ENCODE measurements at places on chromosomes 6 and 20.

GRCh38 chr6:52161689-52162438 is 24.3 kb upstream of the IL17A start:
- no peak for DNase-seq

DNA sequence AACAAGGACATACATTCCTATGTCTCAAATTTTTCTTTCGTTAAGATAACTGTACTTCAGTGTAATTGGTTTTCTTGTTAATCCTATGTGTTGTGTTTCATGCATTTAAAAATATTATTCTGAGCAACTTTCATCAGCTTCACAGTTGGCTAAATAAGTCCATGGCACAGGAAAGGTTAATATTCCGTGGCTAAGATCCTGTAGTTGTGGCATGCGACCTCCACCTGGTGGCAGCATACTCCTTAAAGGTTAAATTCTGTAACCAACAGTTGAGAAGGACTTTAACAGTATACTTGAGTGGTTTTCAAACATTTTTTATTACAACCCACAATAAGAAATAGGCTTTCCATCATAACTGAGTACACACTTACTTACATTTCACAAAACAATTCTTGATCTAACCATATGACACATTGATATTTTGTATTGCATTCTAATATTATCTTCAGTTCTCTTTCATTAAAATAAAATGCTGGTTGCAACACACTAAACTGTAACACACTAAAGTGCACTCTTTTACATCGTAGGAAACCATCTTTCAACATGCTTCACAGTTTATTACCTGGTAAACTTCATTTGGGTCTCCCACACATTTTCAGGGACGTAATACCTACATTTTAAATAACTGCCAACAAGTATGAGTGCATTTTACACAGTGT is 118.3 kb downstream of the SLX4IP start:
- DNase-seq: peak; percentile 35

DNA sequence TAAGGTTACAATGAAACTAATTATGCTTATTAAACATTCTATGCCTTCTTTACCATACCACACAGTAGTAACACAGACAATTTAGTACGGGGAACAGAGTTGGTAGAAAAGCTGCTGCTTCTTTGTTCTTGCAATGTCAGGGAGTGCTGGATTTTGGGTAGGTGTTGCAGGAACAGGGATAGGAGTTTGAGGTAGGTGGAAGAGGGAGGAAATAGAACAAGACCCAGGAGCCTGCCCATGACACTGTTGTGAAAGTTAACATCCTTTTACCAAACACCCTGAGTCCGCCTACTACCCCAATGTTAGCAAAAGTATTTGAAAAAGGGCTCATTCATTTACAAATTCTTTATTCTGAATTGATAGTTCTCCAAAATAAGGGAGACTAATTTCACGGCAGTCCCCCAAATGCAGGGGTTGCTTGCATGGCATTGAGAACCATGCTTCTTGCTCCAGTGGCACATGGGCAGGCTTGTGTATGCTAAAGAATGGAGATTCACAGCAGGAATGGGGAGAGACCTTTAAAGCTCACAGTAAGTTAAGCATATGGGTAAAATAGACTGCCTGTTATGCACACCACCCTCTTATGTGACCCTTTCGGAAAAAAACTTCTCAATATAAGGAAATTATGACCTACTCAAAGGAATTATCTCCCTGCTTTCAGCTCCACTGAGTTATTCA is 181.7 kb downstream of the GRM1 start:
- no peak for DNase-seq

- DNase-seq: no peak
Observed at GRCh38 chr20:17749978-17750721, 50.4 kb downstream of the BANF2 start.

DNA sequence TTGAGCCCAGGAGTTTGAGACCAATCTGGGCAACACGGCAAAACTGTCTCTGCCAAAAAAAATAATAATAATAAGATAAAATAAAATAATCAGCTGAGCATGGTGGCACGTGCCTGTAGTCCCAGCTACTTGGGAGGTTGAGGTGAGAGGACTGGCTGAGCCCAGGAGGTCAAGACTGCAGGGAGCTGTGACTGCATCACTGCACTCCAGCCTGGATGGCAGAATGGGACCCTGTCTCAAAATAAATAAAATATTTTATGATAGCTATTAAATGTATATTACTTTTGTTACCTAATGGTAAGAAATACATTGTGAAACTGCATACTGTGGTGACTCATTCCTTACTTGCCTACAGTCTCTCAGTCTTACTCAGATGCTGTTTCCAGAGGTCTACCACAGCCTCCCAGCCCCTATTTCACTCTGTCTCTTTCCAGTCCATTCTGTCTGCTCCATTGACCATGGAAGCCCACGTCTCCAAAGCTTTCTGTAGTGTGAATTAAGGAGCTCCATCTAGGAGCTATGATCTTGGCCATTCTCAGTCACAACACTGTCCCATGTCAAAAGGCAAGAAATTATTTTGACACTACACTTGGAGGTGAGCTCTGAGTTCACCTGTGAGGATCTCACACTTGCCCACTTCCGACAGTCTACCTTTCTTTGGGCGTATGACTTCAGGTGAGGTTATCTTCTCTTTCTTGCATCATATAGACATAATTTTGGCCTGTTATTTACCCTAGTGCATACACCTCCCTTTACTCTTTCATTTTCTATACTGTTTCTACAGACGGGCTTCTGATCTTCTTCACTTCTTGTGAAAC is 22.4 kb upstream of the SNX9 start:
- no peak for DNase-seq

DNA sequence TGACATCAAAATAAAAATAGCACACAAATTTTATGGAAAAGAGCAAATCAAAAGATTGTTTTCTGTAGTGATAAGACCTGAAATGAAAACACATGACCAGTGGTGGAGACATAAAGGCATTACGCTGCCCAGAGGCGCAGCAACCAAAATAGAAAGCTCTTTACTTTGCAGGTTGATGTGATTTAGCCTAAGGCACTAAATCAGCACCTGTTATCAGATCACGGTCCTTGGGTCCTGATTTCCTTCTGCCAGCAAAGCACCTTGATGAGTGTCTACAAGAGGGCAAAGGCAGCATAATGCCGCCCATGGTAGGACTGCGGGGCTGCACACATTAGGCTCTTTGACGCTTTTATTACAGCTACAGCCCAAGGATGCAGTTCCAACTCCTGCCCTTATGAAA is 19.3 kb upstream of the RAMACL start:
- no peak for DNase-seq

DNA sequence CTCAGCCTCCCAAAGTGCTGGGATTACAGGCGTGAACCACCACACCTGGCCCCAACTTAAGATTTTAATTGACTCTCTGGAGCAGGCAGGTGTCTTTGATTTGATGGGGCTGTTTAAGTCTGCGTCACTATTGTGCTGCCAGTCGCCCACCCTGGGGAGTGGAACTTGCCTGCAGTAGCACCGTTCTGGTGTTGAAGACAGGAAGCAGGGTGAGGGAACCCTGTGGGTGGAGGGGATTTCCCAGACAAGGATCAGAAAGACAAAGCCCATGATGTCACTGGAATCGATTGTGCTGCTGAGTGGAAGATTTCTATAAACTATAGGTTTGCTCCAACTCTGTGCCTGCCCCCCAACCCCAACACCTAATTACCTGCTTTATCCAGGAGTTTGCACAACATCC is 11.0 kb downstream of the ALDH8A1 start:
- no peak for DNase-seq

DNA sequence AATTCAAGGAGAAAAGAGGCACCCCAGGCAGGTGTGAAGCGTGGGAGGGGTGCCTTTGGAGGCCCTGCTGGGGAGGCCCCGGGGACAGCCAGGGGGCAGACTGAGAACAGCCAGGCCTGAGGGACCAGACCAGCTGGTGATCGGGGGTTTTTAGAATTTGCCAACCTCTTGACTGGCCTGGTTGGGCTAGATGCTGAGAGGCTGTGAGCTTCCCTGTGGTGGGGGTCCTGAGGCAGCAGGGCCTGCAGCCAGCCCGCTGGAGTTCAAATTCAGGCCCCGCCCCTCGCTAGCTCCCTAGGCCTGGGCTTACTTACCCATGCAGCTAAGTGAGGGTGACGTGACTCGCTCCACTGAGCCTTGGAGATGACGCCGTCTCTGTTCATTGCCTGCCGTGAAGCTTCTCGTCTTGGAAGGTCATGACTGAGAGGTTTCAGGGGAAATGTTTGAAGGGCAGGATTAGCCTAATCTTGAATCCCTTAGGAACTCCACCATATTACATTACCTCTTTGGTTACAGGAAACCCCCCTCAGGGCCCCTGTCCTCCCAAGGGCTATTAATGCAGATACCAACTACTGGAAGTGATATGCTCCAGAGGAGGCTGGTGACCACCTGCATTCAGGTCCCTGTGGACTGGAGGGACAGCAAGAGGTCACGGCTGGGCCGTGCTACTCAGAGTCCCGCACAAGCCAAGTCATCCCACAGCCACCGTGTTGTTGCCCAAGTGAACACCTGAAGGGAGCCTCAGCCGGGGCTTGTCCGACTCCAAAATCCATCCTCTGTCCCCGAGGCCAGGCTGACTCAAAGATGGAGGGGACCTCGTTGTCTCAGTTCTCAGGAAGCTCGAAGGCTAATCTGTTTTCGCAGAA is 73.9 kb upstream of the DUSP22 start:
- no peak for DNase-seq

DNA sequence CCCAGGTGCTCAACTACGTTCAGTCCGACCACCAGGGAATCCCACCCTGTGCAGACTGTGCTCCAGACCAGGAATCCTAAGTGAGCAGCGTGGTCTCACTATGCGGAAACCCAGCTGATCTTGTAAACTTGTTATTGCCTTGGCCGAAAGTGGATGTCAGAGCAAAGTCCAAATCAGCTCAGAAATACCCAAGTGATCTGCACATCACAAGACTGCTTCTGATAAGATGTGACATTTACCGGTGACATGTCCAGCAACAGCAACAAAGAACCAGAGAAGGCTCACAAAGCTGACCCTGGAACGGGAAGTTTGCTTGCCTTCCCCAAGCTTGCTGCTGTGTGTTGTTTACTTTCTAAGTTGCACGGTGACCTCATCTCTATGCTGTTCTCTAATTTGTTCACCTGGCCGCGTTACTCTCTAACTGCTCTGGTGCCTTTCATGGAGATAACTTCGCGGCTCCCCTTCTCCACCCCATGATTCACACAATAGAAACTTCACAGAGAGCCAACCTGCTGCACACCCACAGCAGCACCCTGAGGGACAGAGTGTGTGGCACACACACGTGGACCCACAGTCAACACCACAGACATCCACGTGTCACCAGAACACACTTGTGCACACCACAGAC is 1.7 kb downstream of the BNIP5 start:
- no peak for DNase-seq

DNA sequence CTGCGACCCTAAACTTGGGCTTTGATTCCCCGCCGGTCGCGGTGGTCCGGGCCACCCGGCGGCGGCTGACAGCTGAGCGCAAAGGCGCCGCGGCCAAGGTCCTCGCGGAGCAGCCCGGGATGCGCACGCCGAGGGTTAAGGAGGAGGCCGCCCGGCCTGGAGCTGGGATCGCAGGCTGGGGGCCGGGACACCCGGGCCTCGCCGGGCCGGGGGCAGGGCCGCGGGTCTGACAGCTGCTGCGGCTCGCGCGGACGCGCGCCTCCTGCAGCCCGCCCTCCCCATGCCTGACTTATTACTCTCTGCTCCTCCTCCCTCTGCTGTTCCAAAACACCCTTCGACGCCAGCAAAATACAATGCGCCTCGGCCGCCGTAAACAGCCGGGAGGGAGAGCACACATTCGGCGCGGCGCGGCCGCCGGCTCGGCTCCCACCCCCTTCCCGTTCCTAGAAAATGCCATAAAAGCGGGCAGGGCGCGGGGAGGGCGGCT is 746 bp downstream of the BACH2 start:
- peak; percentile 46 for DNase-seq

GRCh38 chr6:141607956-141608355 is 524.8 kb upstream of the GJE1 start:
- peak; percentile 65 for DNase-seq

GRCh38 chr6:123000244-123000770 is 4.3 kb downstream of the CLVS2 start:
- no peak for DNase-seq

GRCh38 chr6:36599791-36600209 is 5.6 kb downstream of the SRSF3 start:
- DNase-seq: peak; percentile 43

GRCh38 chr6:150276937-150277742 is 91.7 kb upstream of the IYD start:
- DNase-seq: no peak

DNA sequence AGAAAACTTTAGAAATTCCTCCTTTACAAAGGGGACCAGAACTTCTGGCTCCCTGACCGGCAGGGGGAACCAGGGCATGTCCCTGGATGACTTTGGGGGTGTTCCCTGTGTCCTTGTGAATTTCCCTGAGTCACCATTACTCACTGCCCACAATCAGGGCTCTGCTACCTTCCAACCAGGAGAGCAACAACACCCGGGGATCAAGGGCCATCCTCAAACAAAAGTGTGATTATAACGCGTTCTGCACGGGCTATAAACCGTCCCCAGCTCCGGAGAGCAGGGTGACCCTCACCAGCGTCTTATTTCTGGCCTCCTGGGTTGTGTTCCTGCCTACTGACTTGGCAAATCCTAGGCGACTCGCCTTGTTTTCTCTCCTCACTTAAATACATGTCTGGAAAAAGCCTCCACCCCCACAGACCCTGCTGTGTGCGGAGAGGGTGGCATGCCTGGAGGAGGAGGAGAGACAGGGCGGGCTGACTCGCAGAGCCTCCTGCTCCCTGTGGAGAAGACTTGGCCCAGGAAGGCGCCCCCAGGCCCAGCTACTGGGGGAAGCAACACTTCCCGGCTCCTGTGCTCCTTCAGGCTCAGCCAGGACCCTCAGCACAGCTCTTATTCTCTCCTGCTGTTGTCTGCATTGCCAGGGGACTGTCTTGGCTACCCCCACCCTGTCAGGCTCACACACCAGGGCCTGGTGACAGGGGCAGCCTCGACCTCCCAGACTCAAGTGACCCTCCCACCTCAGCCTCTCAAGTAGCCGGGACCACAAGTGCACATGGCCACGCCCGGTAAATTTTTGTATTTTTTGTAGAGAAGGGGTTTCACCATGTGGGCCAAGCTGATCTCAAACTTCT is 54.1 kb downstream of the FGD2 start:
- DNase-seq: peak; percentile 12

GRCh38 chr20:52410182-52410647 is 218.6 kb upstream of the ZFP64 start:
- DNase-seq: peak; percentile 13

DNA sequence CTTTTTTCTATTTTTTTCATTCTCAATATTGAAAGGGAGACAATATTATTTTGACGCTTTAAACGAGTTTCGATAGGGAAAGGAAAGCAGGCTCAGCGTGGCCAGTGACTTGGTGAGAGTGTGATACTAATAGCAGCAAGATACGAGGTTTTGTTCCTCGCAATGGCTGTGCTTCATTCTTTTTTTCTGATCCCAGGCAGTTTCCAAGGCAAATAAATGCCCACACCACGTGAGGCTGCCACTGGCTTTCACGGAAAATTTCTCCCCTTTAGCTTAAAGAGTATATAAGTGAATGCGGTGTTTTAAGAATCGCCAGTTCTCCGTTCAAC is 196.4 kb upstream of the ZNF184 start:
- DNase-seq: no peak

- DNase-seq: no peak
Observed at GRCh38 chr20:56151834-56152233, 96.7 kb upstream of the MC3R start.

- no peak for DNase-seq
Observed at GRCh38 chr6:7546896-7547295, 5.4 kb downstream of the DSP start.

- no peak for DNase-seq
Observed at GRCh38 chr6:71889366-71889765, 3.0 kb downstream of the RIMS1 start.

GRCh38 chr6:155647354-155647753 is 191.7 kb upstream of the NOX3 start:
- no peak for DNase-seq
